ENCODE measurements at places on chromosomes 7 and 10.

DNA sequence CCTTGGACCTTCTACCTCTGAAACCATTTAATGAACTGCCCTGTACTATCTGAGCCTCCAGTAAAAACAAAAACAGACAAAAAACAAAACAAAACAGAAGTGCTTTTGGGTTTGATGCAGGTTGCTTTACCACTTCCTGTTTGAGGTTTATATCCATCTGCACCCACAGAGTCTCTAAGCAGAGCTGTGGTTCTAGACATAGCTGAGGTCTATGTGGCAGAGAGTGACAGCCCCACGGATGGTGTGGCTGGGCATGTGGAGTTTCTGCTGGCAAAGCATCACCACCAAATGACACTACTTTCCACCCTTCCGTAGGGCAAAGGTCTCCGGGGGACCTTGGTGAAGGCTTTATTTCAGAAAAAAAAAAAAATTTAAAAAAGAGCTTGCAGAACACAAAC lies 754.2 kb downstream of the GRID1 start:
- peak; percentile 13 for DNase-seq

GRCh38 chr7:81248420-81248819 lies 329.6 kb upstream of the SEMA3C start:
- no peak for DNase-seq

DNA sequence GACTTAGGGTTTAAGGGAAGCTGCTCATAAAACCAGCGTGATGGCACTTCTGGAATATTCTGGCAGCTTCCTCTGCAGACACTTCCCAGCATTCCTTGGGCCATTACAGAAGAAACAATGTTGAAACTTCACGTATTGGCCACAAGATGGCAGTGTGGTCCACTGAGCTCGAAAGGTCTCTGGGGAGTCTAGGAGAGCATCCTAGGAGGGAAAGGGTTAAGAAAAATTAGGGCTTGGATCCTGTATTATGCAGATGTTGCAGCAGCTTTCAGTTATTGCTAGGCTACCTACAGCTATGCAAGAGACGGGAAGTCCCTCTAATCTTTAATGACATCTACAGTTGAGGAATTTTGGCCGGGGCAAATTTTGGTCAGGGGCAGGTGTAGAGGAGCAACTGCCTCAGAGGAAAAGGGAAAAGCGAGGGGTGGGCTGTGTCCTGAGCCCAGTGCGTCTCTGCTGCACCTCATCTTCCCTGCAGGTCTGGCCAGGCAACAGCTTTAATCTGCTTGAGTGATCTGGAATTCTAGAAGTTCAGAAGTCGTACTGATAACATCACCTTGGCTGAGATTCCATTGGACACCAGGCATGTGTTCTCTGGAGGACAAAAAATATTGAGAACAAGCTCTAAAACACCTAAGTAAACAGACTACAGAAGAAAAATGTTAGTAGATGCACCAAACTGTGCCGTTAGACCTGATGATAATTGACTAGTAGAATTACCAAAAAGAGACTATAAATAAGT lies 220.8 kb upstream of the PRSS58 start:
- DNase-seq: peak; percentile 52

- DNase-seq: no peak
Measured at GRCh38 chr10:130807721-130808120, 503.8 kb downstream of the TCERG1L start.

DNA sequence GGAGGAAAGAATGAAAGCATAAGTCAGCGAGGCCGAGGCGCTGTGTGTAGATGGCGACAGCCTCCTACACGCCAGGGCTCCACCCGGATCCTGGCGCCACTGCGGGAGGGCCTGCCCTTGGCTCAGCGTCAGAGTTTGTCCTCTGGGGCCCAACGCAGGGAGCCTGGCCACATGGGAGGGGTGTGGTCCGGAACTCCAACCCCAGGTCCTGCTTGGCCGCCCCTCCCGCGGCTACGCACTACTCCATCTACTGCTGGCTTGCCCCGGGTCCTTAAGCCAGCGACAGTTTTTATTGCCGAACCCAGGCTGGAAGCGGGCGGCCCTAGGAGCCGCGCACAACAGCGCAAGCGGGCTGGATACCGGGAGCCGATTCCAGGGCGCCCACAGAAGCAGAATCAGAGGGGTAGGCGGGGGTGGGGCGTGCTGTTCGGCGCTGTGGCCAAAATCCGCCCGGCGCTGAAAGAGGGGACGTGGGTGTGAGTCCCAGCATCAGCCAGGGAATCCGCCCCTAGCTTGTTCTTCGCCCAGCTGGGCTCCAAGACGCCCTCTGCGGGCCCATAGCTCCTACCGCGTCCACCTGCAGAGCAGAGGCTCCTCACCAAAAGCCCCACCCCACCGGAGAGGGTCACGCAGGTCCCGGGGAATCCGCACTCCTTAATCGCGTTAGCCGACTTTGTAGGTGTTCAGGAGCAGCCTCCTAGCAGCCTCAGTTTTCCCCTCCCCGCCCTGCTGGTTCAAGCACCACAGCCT lies 4.5 kb downstream of the KAZALD1 start:
- DNase-seq: no peak

DNA sequence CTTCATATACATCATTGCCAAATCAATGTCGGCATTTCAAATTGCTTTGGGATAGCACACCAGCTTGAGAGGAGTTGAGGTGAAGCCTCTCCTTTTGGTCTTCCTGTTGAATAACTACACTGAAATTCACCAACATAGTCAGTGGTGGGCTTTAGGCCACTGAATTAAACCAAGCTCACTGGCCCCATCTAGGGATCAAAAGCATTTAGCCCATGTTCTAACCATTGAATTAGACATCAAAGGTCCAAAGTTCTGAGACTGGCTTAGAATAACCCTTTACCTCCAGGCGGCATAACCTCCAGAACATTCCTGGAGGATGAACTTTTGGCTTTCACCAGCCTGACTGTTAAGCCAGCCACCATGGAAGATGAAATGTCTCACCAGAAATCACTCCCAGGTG lies 54.6 kb downstream of the BPGM start:
- DNase-seq: no peak
